ENCODE measurements at places on chromosomes 2 and 18.

GRCh38 chr18:59555995-59556659 lies 141.1 kb downstream of the CCBE1 start:
- no peak for DNase-seq

DNA sequence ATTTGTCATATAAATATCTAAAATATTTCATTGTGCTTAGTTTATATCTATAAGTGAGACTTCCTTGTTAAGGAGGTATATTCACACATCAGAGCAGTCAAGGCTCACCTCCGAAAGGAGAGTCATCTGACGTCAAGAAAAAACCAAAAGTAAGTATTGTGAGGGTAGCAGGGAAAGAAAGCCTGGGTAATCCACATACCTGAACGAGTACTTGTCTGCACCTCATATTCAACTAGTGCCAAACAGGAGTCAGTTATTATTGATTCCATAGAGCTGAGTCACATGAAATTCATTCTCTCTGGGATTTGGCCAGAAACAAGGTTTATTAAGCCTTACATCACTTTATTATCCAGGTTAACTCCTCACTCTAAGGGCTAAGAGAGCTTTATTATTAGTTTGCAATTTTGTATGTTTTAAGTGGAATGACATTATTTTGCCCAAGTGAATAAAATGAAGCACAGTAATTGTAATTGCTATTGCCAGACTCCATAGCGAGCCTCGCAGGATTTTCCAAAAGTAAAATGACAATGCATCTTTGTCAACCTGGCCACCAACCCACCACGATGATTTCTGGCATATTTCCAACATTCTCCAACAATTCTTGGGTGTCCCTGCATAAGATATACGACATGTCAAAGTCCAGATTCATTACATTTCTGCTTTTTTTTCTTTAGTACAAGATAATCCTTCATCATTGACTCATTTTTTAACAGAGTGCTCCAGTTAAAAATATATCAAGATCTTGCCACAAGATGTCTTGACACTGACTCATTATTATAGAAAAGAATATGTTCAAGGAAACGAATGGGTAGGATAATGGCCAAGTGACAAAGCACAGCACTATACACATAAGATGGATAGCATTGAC lies 1210.4 kb upstream of the ACVR2A start:
- no peak for DNase-seq

DNA sequence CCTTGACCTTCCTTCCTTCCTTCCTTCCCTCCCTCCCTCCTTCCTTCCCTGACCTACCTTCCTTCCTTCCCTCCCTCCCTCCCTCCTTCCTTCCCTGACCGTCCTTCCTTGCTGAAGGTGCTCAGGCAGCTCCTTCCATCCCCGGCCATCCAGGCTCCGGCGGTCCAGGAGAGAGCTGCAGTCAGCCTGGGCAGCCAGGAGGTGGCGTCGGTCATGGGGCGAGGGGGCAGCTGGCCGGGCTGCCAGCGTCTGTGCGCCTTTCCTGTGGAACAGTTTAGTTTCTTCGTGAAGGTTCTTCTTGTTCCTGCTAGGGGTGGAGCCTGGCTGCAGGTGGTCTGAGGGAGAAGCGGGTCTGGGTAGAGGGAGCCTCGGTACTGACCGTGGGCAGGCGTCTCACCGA lies 15.7 kb downstream of the GPR35 start:
- DNase-seq, result no peak

- DNase-seq, result no peak
Observed at GRCh38 chr18:57984490-57985115, 59.4 kb upstream of the NEDD4L start.

GRCh38 chr2:160783474-160783873 lies 289.9 kb upstream of the RBMS1 start:
- no peak for DNase-seq
